ENCODE measurements at places on chromosomes 3 and 15. TPM values are rescaled to one million over a fixed set of nuclear protein-coding genes. Genes with fewer than 3 reads are reported as not detected.

The SLC9C1 gene
- total RNA-seq, result 1.7 TPM

The HIGD2B gene
- total RNA-seq, result 0.15 TPM

DNA sequence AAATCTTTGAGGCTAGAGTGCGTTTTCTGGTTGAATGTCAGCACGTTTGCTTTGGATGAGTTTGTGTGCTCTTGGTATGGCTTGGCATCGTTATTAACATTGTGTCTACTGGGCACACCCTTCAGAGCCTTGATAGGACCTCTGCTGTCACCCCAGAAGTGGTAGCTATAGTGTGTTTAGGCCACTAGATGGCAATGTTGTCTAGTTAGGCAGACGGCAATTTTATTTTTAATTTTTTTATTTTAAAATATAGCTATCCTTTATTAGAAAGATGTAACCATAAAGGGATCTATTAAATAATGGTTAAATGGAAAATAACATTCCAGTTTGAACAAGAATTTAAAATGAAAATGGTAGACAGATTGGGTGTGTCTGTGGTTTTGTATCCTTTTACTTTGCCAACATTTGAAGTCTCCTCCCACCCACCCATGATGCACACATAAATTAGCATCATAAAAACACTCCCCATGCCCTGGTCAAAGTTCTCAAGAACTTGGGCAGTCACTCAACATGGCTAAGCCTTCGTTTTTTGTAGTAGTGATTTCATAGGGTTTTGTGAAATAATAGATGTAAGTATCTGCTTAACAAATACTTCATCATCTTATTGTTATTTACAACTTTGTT is 200.7 kb downstream of the KCNH8 start:
- DNase-seq, result peak; percentile 6

The FMN1 gene
- total RNA-seq, result 4.0 TPM

The SNTN gene
- total RNA-seq, result not detected

The FETUB gene
- total RNA-seq, result not detected

- no peak for DNase-seq
These were observed 16.2 kb downstream of the PLCL2 start for GRCh38 chr3:16900779-16901440.

The SSR3 gene
- total RNA-seq, result 520 TPM

- DNase-seq, result no peak
These were observed 12.9 kb upstream of the KCNAB1 start for GRCh38 chr3:156107504-156107903.

DNA sequence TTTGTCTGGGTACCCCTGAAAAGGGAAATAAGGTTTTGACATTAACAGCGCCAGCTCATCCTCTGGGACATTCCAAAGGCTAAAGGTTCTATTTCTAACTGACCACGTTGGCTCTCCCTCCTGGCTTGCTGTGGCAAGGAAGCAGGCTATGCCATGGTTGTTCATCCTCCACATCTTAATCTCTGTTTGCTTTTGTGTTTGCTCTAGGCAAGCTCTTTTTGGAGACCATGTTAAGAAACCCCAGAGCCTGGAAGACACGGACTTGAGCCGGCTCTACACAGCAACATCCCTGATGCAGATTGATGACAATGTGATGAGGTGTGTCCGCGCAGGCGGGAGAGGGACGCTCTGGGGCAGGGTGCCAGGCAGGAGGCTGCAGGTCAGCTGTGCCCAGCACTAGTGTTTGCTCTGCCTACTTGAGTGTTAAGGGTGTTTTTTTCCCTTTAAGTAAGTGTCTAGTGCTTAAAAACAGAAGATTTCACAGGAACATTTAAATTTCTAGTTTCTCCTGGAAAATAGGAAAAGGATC is 33.3 kb downstream of the RLBP1 start:
- DNase-seq, result peak; percentile 64

GRCh38 chr15:69825941-69826818 is 271.5 kb downstream of the TLE3 start:
- DNase-seq, result no peak

- DNase-seq, result no peak
These were observed 20.3 kb downstream of the C3orf33 start for GRCh38 chr3:155785662-155786295.

The EPHB1 gene
- 17.4 TPM for total RNA-seq

DNA sequence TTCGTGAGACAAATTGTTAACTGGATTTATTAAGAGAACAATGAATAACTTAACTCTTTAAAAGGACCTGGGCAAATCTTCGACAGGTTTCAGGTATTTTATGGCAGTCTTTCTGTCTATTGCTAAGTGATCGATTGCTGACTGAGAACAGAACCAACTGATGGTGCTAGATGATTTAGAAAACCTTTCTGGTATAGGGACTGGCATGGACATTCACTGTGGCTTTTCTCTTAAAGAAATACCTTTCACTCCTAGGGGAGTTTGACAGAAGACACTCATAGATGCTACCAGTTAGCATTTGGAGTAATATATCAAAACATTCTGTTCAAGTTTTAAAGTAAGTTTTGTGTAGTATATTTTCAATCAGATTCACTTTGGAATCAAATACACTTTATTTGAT is 654 bp downstream of the PPARG start:
- no peak for DNase-seq

- DNase-seq, result no peak
These were observed 12.8 kb upstream of the KLHL40 start for GRCh38 chr3:42672515-42672914.

The GNB4 gene
- 42.0 TPM for total RNA-seq

DNA sequence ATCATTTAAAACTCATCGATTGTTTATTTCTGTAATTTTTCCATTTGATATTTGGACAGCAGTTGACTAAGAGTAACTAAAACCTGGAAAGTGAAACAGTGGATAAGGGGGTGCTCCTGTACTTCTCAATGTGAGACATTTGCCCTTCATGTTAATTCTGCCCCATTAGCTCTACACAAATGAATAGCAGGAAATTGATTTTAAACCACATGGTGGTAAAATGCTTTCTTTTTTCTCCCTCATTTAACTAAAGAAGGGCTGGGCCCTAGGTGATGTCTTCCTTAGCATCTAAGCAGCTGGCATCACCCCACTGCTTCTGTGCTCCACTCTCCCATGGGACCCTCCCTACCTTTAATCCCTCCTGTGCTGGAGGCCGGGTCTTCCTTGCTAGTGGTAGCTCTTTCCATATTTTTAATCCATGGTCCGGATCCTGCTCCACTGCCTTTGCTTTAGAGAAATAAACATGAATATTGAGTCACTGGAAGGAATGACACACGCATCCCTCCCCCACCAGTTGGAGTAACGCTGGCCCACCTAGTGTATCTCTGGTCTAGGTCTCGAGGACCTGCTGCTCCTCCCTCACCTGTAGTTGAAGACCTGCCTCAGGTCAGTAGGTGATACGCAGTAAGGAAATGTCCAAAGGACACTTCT is 30.2 kb upstream of the LAMP3 start:
- no peak for DNase-seq

- no peak for DNase-seq
These were observed 15.7 kb downstream of the SUSD5 start for GRCh38 chr3:33202711-33203457.

The NPTN gene
- total RNA-seq, result 262 TPM

- no peak for DNase-seq
These were observed 26.5 kb downstream of the GXYLT2 start for GRCh38 chr3:72914383-72914782.

GRCh38 chr3:108223928-108224327 is 1.7 kb upstream of the IFT57 start:
- no peak for DNase-seq

The NR2E3 gene
- total RNA-seq, result 0.45 TPM

GRCh38 chr3:43477600-43477999 is 144.2 kb downstream of the ANO10 start:
- DNase-seq, result no peak
